ENCODE measurements at places on chromosomes 1 and 21.

DNA sequence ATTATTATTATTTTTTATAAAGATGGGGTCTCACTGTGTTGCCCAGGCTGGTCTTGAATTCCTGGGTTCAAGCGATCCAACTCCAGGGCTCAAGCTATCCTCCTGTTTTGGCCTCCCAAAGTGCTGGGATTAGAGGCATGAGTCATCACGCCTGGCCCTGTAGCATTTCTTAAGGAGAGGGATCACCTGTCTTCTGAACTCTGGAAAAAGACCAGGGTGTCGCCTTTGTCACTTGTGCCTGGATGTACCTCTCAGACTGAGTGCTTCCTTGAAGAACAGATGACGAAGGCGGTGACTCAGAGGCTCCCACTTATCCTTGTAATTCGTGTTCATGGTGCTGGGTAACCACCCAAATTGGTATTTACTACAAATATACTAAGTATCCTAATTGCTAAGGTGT, 2.4 kb upstream of the CGN start:
- peaks cover 66% of the 10 kb centered on the region for H3K27me3 ChIP-seq
- H3K27ac ChIP-seq: no peak overlapping the region
- H3K36me3 ChIP-seq: no peaks in the 10 kb centered on the region
- peaks cover 10% of the 10 kb centered on the region for H3K4me1 ChIP-seq

- H3K36me3 ChIP-seq: no peaks in the 10 kb centered on the region
- no peak overlapping the region for H3K27ac ChIP-seq
- H3K4me1 ChIP-seq: no peaks in the 10 kb centered on the region
- no peaks in the 10 kb centered on the region for H3K27me3 ChIP-seq
- H3K4me3 ChIP-seq: peak overlapping the region; percentile 74
These were observed 68.5 kb downstream of the OBSCN start for GRCh38 chr1:228276174-228276831.

GRCh38 chr1:109785446-109786111, 21.9 kb upstream of the EPS8L3 start:
- H3K27ac ChIP-seq: no peak overlapping the region
- H3K36me3 ChIP-seq: no peaks in the 10 kb centered on the region
- H3K27me3 ChIP-seq: no peaks in the 10 kb centered on the region
- peaks cover 25% of the 10 kb centered on the region for H3K4me1 ChIP-seq
- H3K4me3 ChIP-seq: no peak overlapping the region

GRCh38 chr1:16375521-16376340, 8.7 kb downstream of the SZRD1 start:
- peak overlapping the region; percentile 75 for H3K27ac ChIP-seq
- H3K27me3 ChIP-seq: no peaks in the 10 kb centered on the region
- peak; percentile 44 for DNase-seq

- DNase-seq: no peak
- H3K27me3 ChIP-seq: no peaks in the 10 kb centered on the region
- no peak overlapping the region for H3K27ac ChIP-seq
These were observed 454.1 kb upstream of the USP24 start for GRCh38 chr1:55669293-55669692.

- no peaks in the 10 kb centered on the region for H3K27me3 ChIP-seq
- no peaks in the 10 kb centered on the region for H3K36me3 ChIP-seq
- DNase-seq: no peak
- no peaks in the 10 kb centered on the region for H3K4me1 ChIP-seq
- H3K4me3 ChIP-seq: no peak overlapping the region
- H3K27ac ChIP-seq: no peak overlapping the region
These were observed 12.9 kb upstream of the LELP1 start for GRCh38 chr1:153190373-153190772.

Measured in osteoblast (primary cell).